Stimulated activated CD8-positive, alpha-beta memory T cell treated with anti-CD3 and anti-CD28 coated beads, Interleukin-4, amount 100 ng/mL, for 1 hour (primary cell): ENCODE measurements at places on chromosomes 5 and 9.

GRCh38 chr9:14400658-14400995, 86.7 kb upstream of the NFIB start:
- DNase-seq: no peak

DNA sequence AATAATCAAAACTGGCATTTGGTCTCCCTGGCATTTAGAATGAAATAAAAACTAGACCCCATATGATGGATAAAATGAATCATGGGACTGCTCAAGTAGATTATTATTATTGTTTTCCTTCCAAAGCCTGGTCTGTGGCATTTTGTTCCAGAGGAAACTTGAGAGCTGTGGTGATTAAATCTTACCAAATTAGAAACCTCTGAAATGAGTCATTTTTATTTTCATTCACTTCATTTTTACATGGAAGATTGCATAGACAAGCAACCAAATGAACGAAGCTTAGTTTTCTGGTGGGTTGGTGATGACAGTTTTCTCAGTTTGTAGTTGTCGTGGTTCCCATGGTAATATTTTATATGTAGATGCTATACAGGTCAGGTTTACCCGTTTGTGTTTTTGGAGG, 23.4 kb downstream of the PAM start:
- no peak for DNase-seq

DNA sequence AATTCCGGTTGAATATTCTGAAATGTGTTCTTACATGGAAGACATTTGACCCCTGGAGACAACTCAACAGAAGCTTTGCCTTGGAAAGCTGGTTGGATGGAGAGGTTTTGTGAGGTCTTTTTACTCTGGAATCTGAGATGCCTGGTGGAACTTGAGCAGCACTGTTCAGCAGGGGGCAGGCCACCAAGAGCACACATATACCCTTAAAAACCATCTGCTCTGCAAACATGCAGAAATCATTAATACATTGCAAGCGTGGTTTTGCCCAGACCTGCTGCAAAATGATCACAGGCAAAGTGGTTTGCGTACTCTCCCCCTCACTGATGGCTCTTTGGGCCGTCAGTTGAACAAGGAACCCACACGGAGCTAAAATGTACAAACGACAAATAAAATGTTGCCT, 32.8 kb upstream of the DAP start:
- DNase-seq: no peak

DNA sequence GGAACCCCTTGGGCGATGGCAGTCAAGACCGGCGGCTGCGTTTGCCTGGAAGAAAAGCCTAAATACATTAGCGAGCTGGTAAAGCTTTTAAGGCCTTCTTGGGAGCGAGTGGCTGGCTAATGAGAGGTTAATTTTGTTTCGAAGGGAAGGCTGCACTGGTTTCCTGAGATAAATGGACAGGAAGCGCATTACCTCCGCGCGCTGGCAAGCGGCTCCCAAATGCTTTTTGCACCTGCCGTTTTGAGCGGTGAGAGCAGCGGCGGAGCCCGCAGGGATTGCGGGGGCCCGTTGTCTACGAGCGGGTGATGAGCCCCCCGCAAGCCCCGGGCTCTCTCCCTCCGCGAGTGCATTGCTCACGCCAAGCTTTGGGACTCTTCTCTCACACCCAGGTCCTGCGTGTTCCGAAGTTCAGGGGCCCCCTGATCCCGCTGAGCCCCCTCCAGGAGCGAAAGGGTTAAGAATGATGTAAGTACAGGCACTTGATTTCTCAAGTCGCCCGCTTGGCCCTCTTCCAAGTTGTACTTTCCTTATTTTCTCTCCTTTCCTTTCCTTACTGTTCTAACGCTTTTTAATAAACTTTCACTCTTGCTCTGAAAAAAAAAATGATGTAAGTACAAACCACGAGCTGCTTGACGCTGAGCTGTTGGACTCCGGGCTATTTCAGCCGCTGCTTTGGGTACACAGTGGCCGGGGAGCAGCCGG, 3.1 kb upstream of the RGMB start:
- no peak for DNase-seq
